ENCODE measurements at places on chromosomes 2 and 18.
A peak's percentile ranks its signal among the peaks of the same experiment; 100 is the strongest.

- no peak for DNase-seq
These were observed 172.8 kb upstream of the RBMS1 start for GRCh38 chr2:160666154-160667060.

DNA sequence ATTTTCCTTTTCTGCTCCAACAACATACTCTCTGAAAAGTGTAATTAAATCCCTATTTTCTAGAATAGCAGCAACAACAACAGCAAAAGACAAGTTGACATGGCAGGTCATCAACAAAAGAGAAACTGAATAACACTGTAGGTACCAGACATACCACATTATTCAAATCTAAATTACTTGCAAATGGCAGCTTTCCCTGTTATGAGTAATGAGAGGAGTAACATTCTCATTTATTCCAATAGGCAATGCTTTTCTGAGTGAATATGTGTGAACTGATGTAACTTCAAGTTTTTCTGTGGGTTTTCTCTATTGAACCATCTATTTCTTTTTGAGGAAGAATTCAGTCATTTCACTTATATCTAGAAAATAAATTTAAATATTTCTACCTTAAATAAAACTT is 501.5 kb downstream of the TRIB2 start:
- no peak for DNase-seq

GRCh38 chr2:193502363-193503035 is 1307.8 kb upstream of the TMEFF2 start:
- no peak for DNase-seq

DNA sequence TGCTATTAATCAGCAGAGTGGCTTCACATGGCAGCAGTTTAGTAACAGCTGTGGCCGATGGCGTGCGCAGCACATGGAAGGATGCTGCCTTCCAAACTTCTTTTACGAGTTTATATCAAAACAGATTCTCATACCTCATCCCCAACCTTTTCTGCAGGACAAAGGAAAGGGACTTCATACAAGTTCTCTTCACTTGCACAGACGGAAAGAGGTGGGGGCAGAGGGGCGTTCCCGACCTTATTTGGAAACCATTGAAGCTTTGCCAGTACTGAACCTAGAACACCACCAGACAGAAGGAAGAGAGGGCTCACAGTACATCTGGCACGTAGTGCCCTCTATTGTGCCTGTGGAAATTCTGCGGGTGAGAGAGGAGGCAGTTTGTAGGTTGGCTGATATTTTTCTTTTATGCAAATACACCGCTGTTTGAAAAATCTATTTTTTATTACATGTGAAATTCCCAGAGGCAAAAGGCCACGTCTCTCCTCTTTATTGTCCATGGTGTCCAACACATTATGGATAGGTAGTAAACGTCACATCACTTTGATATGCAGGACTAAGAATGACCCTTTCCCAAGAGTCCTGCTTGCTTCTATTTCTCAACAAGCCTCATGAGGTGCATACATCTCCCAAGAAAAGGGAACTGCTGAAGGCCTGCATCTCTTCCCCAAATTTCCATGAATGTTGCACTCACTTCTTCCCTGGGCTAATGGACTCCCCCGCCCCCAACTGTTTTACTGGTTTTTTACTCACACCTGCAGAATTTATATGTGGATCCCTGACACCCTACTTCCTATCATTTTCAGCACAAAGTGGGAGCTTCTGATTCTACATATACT is 31.3 kb downstream of the COLEC12 start:
- peak; percentile 62 for DNase-seq

- no peak for DNase-seq
These were observed 83.4 kb upstream of the MAPRE2 start for GRCh38 chr18:34957864-34958259.
